Stimulated activated naive CD4-positive, alpha-beta T cell (primary cell): ENCODE measurements at places on chromosomes 11 and 22.

GRCh38 chr11:69497221-69497787, 15.8 kb downstream of the LINC01488 start:
- DNase-seq, result no peak

- DNase-seq, result no peak
These were observed 22.1 kb upstream of the KRTAP5-7 start for GRCh38 chr11:71505001-71505400.

DNA sequence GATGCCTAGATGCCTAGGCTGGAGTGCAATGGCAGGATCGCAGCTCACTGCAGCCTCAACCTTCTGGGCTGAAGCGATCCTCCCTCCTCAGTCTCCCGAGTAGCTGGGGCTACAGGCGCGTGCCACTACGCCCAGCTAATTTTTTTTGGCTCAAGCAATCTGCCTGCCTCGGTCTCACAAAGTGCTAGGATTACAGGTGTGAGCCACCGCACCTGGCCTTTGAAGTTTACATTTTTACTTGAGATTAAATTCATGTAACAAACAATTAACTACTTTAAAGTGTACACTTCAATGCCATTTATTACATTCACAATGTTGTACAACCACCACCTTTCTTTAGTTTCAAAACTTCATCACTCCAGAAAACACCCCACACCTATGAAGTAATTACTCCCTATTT, 3.5 kb upstream of the FOSL1 start:
- no peak for DNase-seq

DNA sequence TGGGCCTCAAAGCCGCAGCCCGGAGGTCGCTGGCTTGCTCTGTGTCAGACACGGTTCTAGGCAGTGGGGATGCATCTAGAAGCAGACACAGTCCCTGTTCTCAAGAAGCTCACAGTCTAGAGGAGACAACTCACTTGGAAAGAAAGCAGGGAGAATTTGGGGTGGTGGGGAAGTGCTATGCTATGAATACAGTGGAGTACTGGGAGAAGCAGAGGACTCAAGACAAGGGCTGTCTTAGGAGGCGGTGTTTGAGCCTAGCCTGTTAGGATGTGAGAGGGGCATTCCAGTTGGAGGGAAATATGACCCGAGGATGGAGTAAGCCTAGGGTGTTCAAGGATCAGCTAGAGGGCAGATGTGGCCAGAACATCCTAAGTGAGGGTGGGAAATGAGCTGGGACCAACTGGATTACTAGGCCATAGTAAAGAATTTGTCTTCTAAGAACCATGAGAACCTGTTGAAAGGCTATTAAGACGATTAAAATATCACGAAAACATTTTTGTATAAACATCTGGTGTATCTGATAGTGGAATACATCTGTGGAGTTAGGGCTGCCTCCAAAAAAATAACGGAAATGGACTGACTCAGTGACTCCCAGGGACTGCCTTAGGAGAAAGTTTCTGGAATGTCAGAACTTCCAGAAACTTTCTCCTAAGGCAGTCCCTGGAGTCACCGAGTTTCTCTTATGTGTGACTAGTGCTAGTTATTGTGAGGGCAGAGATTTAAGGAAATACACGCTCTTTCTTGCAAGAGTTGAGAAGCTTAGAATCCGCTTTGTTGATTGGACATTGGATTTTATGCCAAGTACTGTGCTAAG, 1.1 kb upstream of the PITPNB start:
- no peak for DNase-seq

DNA sequence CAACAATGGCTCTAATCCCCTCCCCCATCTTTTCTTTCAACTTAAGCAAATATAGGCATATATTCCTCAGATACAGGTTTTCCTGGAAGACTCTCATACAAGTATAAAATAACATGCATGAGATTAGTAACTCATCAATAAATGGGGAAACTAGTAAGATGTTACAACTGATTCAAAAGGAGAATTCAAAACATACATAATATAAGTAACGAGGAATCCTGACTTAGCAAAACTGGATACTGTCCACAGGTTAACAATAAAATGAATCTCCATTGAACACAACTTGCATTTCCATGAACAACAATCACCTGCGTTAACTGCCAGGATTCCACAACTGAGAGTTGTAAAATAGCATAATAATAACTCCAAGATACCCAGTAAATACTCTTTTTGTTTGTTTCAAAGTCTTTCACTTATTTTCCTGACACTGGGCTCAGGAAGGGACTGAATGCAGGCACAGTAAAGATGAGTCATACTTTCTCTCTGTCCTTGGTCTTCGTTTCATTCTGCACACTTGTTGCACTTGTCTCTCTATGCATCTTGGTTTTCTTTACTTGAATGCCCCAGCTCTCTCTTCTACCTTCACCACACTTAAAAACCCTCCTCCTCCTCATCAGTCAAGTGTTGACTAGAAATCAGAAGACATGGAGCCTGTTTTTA, 8.1 kb downstream of the APIP start:
- no peak for DNase-seq

DNA sequence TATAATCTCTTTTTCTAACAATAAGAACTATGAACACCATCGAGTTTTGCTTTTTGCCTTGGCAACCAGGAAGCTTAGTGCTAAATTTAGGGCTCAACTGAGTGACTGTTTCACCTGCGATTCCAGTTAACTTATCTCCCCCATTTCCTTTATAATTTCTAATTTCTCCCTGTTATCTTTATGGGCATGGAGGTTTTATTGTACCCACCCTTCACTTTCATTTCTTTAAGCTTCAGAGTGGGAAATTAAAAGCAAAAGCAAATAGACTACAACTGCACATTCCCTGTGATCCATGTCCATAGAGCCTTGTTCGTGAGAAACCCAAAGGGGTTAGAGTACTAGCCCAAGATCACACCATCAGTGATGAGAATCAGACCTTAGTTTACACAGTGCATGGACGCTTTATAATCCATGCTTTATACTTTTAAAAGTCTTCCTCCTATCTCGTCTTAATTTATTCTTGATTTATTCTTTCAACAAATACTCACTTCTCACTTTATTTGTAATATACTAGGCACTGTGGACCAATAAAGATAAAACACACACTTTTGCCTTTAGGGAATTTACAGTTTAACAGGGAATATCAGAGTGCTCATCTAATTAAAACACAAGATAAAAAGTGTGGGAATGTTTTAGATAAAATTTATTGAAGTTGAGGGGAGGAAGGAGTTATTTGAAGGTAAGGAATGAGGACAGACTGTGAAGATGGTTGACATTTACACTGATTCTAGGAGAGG, 40.6 kb downstream of the ADAMTS15 start:
- DNase-seq, result no peak

DNA sequence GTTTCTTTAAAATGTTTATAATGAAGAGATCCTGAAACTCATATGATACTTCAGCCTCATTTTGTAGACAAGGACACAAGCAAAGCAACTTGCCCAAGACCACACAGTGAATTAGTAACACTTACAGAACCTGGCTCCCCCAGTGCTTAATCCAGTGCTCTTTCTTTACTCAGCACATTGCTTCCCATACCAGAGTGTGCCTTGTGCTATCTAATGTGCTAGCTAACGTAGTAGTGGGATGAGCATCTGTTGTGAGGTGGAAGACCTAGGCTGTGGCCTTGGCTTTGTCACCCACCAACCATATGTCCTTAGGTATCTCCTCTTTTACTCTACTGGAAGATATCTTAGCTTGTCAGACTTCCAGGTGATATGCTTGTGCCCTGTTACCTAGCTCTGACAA, 5.1 kb downstream of the SPCS2 start:
- DNase-seq, result no peak

DNA sequence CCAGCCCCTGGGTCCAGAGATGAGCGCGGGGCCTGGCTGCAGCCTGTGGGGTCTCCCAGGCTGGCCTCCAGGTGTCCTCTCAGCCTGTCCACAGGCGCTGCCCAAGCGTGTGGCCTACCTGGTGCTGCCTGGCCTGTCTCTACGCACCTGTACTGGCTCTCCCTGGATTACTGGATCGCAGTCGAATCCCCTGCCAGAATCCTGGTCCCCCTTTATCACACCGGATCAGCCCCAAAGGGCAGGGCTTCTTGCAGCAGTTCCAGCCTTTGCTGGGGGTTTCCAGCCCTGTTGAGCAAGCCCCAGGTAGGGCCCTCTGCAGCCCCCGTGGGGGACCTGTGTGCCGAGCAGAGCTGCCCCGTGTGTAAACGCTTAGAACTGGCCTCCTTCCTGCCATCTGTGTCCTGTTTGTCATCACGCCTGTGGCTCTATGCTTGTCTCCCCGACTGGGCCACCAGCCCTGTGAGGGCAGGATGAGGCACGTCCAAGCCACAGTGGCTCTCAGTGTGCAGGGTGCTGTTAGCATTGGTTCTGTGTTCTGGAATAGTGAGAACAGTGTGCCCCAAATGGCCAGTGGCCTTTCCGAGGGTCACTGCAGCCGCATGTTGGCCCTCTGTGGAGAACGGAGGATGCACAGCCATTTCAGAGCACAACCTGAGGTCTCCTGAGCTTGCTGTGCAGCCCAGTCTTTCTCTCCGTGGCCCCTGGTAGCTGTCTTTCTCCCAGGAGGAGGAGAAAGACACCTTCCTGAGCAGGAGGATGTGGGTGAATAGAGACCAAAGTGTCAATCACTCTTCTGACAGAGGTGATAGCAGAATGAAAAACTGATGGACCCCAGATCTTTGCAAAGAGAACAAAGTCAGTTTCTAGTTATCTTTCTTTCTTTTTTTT, 13.9 kb upstream of the TXNRD2 start:
- no peak for DNase-seq

DNA sequence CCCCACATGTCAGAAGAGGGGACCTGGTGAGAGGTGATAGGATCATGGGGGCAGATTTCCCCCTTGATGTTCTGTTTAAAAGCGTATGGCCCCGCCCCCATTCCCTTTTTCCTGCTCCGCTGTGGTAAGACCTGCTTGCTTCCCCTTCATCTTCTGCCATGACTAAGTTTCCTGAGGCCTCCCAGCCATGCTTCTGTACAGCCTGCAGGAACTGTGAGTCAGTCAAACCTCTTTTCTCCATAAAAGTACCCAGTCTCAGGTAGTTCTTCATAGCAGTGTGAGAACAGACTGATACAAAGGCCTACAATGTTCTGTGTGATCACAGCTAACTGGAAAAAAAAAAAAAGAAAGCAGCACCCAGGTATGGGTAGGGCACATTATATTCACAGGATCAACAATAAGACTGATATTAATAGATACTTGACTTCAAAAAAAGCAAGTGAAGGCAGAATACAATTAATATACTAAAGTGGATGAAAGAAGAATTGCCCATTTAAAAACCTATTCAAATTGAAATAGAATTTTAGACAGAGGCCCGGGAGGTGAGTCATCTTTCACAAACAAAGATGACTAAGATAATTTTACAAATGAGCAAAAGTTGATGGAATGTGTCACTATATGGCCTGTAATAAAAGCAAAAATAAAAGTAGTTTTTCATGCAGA, 1.7 kb upstream of the OR52K1 start:
- no peak for DNase-seq

- no peak for DNase-seq
These were observed 123.6 kb downstream of the GALNT18 start for GRCh38 chr11:11498195-11498594.

- no peak for DNase-seq
These were observed 84.3 kb upstream of the GNAZ start for GRCh38 chr22:22986008-22986407.

- no peak for DNase-seq
These were observed 6.4 kb upstream of the C11orf96 start for GRCh38 chr11:43936076-43936475.

DNA sequence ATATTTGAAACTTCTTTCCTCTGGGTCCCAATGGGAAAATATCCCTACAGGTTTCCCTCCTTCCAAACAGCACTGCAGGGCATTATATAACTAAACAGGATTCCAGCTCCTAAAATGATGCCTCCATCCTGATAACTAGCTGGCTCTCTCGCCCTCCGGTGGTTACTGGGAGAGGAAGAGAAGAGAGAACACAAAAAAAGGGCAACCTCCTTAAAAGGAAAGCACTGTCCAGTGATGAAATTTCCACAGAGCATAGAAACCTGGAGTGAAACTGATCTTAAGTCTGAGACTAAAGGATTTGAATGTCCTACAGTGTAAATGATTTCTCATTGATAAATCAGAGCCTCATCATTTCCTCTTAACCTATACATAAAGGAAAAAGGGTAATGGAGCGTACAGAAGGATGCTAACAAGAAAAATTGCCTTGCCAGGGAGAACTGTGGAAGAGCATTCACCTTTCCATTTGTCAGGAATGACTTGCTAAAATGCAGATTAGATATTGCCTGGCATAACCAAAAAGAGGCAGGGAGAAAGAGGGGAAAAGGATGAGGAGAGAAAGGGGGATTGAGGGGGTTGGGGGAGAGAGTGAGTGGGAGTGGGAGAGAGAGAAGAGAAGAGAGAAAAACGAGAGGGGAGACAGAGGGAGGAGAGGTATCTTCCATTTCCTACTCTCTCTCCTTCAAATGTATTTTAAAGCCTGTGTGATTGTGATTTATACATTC, 121.3 kb downstream of the APOL5 start:
- no peak for DNase-seq

- DNase-seq, result no peak
These were observed 111.9 kb downstream of the MN1 start for GRCh38 chr22:27689664-27690063.

DNA sequence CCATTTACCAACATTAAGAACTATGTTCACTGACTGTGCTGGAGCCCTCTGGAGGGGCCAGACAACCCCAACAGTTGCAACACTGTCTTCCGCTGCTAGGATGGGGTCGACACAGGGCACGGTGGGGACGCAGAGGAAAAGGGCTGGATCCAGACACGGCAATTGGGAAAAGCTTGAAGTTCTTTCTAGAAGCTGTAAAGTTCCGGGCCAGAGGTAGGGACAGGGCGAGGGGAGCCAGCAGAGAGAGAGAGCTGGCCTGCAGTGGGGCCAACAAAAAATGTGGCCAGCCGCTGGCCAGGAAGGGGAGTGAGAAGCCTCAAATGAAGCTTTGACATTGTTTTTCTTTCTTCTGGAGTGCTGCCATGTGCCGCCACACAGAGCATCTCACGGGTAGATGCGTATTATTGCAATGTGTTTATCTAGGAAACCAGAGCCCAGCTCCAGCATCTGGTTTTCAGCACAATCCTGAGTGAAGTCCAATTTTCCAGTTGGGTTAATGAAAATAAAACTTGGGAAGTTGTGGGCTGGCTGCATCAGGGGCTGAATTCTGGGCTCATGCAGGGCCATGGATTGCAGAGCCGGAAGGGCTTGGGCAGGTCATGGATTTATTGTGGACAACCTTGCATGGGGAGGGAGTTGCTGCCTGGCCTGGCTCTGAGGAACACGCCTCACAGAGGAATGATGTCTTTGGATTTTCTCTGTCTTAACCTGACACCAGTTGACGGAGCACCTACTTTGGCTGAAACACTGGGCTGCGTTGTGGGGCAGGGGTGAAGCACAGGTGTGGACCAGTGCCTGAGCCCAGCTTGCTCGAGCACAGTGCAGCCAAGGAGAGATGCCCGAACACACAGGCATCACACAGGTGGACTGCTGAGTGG, 67.6 kb upstream of the AMPD3 start:
- DNase-seq, result no peak

DNA sequence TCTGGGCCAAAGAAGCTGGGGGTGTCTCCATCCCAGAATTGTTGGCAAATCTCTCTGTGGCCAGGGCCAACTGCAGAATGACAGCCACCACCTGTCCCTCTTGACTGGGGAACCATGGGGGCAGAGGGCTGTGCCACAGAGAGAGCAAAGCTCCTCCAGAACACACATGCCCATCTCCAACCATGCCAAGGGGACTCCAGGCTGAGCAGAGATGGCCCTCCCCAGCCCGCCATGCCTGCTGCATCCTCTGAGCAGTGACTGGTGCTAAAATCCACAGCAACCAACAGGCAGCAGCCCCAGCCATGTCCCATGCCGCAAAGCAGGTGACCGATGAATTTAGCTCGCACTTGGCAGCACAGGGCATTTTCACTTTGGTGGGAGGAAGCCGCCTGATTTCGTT, 45.0 kb downstream of the LARGE1 start:
- DNase-seq, result no peak
